ENCODE measurements at places on chromosomes 13 and 19.

GRCh38 chr19:58040751-58041525, 7.1 kb downstream of the ZSCAN1 start:
- no peak for DNase-seq

DNA sequence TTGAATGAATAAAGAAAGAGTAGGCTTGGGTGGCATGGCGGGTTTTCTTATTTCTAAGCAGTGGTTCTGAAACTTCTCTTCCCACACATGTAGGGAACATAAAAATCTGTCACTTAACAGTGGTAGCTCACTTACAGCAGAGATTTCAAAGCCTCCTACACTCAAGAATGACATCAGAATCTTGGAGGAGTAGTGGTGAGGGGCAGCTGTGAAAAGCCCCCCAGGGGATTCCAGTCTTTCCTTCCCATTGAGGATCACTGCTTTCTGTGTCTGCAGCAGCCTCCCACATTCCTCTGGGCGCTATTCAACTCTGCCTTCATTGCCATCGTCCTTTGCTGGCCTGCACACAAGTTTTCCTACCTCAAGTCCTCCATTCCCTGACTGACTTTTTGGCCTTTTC, 8.6 kb upstream of the NEK5 start:
- no peak for DNase-seq

GRCh38 chr19:35065574-35065973, 24.1 kb downstream of the HPN start:
- no peak for DNase-seq

- no peak for DNase-seq
These were observed 5.3 kb downstream of the SAMD4B start for GRCh38 chr19:39347332-39348164.

DNA sequence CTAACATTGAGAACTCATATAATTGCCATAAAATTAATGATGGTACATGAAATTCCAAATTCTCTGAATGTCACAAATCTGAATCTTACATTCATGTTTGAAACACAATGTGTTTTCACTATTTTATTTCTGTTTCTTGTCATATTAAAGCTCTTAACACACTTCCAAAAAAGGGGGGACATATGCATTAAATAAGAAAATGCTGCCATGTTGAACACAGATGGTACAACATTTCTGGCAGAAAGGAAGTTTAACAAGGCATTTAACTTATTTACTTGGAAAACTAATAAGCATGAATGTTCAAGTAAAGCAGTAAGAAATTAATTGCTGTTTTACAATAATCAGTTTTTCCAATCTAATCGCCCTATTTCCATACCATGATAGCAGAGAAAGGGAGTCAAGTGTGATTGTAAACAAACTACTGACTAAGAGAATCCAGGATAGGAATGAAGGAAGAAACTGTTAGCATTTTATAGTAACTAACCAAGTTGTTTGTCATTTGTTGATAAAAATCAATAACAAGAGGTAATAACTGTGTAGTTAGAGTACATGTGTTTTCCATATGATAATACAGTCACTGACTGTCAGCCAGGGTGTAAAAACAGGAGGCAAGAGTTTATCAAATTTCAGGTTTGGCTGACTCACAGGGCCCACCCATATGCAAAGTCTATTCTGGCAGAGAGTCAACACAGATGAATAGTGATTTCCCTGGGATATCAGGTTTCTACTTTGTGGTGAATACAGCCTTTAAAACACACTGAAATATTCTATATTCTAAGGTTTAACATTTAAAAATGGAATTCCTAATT, 5.7 kb upstream of the FOXO1 start:
- DNase-seq: no peak

- no peak for DNase-seq
These were observed 44.4 kb upstream of the NPAS1 start for GRCh38 chr19:46975011-46975924.

DNA sequence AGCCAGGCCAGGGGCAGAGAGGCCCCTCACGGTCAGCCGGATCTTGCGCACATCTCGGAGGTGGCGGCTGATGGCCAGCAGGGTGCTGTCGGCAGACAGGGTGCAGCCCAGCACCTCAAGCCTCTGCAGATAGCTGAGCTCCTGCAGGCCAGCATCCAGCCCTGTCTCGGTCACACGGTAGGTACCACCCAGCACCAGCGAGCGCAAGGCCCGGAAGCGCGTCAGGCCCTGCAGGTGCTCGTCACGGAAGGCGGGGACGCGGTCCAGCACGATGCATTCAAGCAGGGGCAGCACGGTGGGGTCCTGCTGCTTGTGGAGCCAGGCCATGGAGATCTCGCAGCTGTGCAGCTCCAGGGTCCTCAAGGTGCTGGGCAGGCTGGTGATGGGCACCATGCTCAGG, 7.7 kb downstream of the FBXL12 start:
- DNase-seq: no peak

GRCh38 chr13:76000131-76000530, 364.0 kb downstream of the LMO7 start:
- DNase-seq: no peak

- no peak for DNase-seq
These were observed 280.8 kb downstream of the DCT start for GRCh38 chr13:94198681-94199080.

GRCh38 chr19:42125536-42125935, 6.7 kb downstream of the POU2F2 start:
- DNase-seq: no peak

- no peak for DNase-seq
These were observed 815 bp downstream of the SPACA4 start for GRCh38 chr19:48607359-48607755.

- no peak for DNase-seq
These were observed 1.3 kb downstream of the CARM1 start for GRCh38 chr19:10872546-10873107.

DNA sequence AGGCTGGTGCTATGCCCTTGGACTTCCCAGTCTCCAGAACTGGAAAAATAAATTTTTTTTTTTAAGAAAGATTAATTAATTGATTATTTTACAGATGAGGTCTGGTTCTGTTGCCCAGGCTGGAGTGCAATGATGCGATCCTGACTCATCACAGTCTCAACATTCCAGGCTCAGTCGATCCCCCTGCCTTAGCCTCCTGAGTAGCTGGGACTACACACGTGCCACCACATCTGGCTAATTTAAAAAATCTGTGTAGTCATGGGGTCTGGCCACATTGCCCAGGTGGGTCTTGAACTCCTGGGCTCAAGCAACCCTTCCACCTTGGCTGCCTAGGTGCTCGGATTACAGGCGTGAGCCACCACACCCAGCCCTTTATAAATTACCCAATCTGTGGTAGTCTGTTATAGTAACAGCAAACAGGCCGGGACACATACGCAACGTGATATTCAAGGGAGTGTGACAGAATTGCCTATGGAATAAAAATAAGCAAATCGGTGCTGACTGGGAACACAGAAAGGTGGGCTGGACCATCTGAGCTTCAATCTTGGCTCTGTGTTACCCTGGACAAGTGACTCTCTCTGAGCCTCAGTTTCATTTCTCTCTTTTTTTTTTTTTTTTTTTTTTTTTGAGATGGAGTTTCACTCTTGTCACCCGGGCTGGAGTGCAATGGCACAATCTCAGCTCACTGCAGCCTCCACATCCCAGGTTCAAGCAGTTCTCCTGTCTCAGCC, 42.8 kb downstream of the PIN1 start:
- DNase-seq: no peak

DNA sequence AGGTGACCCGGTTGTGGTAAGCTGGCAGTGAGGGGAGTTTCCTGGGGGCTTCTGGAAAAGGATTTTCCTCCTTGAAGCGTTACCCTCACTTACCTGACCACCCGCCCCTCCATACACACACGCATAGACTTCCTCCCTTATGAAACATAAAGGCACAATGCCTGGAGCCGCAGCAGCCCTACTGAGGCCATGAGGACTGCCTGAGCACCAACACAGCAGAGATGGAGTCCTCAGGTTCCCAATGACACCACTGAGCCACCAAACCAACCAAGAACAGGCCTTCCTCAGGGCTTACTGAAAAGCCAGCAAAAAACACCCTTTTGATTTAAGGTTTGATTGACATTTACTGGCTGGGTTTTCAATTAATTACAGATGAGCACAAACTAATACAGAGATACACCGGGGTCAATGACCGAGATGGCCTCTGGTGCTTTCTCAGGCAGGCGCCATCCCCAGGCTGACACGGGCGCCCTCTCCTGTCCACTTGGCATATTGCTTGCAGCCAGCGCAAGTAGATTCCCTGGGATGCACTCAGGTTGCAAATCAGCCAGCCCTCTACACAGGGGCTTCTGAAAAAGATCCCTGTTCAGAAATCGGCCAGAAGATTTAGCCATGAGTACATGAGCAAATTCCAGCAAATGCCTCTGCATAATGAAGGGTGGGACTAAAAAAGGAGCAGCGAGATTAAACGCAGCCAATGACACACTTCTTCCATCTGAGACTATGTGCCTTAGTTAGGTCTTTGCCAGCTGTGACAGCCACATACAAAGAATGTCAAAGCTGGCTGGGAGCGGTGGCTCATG, 14.8 kb downstream of the OPA3 start:
- peak; percentile 69 for DNase-seq

GRCh38 chr13:108325863-108326262, 56.3 kb downstream of the TNFSF13B start:
- DNase-seq: no peak

- no peak for DNase-seq
These were observed 50.8 kb upstream of the PCDH8 start for GRCh38 chr13:52899206-52899605.

DNA sequence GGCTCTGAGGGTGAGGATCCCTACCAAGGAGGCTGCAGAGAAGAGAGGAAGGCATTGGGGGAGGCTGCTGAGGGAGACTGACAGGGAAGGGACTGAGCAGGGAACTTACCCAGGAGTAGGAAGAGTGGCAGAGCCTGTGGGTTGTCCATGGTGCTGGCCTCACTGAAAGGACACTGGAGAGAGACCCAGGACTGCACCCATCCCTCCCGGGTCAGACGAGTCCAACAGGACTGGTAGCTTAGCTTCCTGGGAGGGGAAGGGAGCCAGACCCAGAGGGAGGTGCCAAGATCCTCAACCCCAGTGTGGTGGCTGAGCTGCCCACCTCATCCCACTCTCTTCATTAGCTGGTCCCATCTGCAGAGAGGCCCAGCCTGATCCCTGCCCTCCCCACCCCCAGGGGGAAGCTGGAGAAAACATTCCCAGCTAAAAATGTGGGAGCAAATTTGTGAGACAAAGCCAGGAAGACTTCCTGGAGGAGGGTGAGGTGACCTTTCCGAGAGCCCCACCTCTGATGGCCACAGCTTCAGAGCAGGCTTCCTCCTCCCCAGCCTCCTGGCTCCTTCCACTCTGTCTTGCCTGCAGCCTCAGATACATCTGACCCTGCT, at the start of gene VSIG10L:
Gene VSIG10L, minus strand, starts transcription at position 164 of the 605 bp plus-strand sequence. Its CDS starts 15 bp downstream, at position 149.
- DNase-seq: no peak

DNA sequence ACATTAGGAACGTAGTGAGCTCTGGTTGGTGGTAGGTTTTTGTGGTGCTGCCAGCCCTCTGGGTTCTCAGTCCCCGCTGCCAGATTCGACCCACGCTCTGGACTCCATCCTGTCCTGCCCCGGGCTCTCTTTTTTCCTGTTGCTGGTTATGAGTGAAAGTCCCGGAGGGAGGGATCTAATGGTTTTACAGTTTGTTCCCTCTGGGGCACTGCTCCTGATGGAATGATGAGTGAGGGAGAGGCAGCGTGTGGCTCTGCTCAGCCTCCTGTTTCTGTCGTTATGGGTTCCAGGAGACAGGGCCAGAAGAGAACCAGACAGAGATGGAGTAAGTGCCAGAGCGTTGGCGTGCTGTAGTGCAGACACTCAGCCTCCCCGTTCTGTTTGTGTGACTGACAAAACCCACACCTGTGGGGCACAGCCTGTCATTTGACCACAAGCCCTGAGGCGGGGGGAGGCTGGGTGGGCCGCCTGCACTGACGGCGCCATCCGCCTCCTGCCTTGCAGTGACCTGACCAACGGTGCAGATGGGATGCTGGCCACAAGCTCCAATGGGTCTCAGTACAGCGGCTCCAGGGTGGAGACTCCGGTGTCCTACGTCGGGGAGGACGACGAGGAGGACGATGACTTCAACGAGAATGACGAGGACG, 18.3 kb downstream of the ATP4B start:
- DNase-seq: no peak

- DNase-seq: peak; percentile 47
These were observed 1.1 kb downstream of the FOXO1 start for GRCh38 chr13:40665126-40666044.

GRCh38 chr19:42032431-42032830, 37.6 kb downstream of the GRIK5 start:
- no peak for DNase-seq

GRCh38 chr13:34076319-34076718, 258.4 kb downstream of the RFC3 start:
- no peak for DNase-seq

GRCh38 chr19:40358773-40359172, 10.3 kb downstream of the PLD3 start:
- no peak for DNase-seq

DNA sequence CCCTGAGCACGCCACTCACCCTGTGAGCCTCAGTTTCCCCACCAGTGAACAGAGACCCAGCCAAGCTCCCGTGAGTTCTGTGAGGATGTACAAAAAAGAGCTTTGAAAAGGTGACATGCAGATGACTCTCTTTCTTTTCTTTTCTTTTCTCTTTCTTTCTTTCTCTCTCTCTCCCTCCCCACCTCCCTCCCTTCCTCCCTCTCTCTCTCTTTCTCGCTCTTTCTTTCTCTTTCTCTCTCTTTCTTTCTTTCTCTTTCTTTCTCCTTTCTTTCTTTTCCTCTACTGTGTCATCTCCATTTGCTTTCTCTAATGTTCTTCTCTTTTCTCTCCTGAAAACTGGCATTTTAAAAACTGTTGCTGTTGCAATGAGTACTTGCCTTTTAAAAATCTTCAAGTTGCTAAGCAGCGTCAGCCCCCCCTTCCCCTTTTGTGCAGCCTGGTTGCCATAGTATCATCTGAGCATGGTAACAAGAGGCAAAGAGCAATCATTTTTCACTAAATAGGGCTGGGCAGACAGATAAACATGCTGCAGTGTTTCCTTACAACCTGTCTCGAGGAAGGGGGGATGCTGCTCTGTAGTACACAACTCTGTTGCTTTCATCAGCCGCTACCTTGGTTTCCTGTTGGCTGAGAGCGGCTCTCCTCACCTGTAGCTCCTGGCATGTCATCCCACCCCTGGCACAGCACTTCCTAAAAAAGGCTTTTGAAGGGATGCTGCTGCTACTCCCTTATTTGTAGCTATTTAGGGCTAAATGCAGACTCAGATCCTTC, 108.7 kb upstream of the MBNL2 start:
- no peak for DNase-seq

DNA sequence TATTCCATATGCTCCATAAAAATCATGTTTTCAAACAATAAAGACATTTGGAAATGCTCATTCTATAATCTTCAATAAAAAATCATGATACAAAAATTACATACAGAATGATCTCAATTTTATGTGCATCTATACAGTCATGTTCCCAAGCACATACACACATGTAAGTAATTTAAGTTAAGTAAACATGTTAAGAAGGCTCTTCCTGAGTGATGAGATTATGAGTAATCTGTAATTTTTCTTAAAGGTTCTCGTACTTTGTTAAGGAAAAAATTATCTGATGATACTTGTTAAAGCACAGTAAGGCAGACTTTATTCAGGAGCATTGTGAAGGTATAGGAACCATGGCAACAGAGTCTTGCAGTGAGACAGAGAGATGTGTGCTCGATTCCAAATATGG, 30.0 kb upstream of the DLEU7 start:
- no peak for DNase-seq

- no peak for DNase-seq
These were observed 23.6 kb downstream of the CEACAM8 start for GRCh38 chr19:42571116-42571515.

GRCh38 chr19:2332341-2333026, 4.0 kb downstream of the SPPL2B start:
- DNase-seq: peak; percentile 36
